ENCODE measurements at places on chromosomes 7 and 10.
A peak's percentile ranks its signal among the peaks of the same experiment; 100 is the strongest.

- DNase-seq = no peak
Observed at GRCh38 chr7:91407942-91408341, 143.7 kb downstream of the FZD1 start.

GRCh38 chr10:110858297-110858934 lies 13.3 kb upstream of the PDCD4 start:
- DNase-seq = no peak

DNA sequence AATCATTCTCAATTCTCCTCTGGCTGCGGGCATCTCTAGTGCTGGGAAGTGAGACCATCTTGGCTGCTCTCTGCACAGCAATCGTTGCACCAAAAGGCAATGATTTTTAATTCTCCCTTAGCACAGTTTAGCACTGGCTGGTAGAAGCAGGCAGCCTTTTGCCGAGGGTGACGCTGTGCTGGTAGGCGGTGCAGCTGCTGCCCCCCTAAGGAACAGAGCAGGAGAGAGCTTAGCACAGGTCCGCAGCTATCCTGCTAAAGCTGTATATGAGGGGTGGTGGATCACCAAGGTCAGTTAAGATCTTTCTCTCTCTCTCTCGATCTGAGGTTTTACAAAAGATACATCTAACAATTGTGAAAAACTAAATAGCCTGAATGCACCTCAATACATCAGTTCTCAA lies 390.1 kb downstream of the GATA3 start:
- peak; percentile 19 for DNase-seq

DNA sequence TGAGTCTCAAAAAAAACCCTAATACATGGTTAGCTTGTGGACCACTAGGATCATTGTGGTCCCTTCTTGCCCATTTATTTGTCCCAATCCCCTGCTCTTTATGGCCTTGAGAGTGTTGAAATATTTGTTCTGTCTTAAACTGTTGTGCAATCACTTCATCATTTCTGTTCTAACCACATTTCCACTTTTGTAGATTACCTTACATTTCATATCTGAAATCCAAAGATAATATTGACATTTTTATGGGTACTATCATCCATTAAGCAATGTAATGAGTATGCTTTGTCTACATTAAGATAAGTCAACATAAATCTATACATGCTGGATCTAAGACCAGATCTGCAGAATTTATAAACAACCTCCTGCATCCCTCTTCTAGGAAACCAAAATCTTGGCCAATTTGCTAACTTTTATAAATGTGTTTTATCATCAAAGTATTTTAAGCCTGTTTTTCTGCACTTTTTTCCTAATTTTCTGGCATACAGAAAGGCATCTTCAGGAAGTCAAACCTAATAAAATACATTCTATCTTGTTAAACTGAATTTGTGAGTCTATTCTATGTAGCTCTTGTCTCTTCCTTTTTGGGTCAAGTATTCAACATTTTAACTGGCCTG lies 359.4 kb upstream of the CELF2 start:
- DNase-seq = no peak

DNA sequence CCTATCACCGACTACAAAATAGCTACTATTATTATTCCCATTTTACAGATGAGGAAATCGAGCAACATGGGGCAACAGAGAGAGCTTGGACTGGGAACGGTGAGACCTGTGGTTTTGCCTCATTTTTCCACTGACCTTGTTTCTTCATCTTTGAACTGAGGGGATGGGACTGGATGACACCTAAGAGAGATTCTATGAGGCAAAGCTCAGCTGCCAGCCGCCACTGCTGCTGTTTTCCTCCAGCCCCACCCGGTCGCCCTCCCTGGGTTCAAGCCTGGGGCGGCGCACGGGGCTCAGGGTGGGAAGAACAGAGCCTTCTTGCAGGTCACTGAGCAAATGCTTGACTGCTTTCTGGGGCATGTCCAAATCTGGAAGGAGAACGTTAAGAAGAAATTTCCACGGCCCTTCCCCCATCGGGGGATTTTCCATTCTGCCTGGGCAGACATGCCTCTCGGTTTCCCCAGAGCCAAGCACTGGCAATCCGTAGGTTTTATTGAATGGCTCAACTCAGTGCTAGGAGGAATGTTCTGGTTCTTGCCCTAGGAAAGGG lies 12.3 kb downstream of the DDIT4 start:
- no peak for DNase-seq

GRCh38 chr10:126392068-126392467 lies 3.8 kb upstream of the ADAM12 start:
- no peak for DNase-seq

- no peak for DNase-seq
Observed at GRCh38 chr10:27072436-27073114, 27.7 kb downstream of the ANKRD26 start.

DNA sequence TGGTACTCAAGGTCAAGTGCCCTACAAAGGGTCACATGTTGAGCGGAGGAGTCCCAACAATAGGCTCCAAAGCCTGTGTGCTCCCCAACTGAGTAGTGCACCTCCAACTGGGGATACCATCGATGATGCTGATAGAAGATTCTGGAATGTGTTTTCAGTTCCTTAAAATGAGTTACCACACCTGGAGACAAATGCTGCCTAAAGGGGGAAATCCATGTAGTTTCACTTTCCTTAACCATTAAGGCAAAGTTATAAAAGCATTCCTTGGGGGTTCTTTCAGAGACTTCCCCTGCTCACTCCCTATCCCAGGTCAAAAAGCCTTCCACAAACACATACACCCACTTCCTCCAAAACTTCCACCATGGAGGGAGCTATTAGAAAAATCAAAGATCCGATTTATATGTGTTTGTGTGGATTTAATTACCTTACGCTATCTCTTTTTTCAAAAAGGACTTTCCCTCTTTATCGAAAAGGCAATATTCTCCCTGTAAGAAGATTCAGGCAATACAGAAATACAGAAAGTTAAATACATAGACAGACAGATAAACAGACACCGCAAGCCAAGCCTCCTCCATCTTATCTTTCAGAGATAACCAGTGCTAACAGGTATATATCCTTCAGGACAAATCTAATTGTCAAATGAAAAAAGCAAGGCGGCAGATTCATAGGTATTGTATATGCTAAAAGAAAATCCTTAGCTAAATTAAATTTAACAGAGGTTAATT lies 135.9 kb upstream of the ASAH2 start:
- DNase-seq = no peak

DNA sequence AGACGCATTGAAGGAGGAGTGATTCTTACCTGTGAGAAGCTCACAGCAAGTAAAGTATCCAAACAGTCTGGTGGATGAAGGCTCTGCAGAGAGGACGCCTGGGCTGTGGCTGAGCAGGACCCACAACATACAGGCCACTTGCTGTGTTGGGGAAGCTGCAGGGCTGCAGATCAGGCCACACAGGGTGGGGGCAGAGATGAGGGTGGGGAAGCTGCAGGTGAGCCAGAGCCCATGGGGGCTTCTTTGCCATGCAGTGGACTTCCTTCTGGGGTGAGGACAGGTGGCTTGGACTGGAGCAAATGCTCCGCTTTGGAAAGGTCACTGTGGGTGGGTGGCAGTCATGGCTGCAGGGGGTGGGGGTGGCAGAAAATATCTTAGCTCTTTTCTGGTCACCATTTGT lies 214.8 kb downstream of the GLRX3 start:
- no peak for DNase-seq

DNA sequence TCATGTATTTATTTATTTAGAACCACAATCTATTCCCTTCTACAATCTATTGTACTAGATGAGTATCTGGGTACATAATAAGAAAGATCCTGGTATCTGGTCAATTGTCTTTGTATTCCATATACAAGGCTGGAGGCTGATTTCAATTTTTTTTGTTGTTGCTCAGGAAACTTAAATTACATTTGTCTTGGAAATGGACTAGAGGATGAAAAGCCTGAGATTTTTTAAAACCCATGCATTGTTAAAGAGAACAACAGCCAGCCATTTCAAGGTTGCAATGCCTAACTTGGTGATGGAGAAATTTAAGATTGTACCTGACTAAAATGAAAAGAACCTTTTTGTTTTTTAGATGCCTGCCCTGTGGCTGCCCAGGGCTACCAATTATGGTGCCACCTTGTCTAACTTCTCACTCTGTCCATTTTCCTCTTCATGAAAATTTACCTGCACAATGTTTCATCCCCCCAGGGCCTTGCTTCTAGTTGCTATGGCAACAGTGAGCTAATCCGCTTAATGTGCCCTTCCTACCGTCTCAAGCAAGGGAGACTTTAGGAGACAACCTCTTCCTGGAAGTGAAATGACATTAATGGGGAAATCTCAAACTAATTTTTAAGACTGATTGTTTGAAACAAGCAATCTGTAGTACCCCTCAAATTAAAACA lies 203.7 kb upstream of the PHYHIPL start:
- no peak for DNase-seq

DNA sequence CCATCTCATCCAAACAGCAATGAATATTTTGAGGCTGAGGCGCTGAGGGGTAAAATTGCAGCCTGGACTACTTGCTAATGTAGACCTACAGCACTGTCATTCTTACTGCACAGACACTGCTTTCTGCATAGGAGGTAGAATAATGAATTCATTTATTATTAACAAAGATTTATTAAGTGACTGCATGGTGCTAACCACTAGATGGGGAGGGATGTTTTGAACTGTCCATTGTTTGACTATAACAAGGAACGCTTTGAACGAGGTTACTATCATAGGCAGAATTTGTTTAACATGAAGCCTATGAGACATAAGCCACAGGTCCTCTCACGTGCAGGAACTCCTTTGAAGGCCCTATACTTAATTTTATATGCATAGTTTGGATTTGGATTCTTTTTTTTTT lies 143.8 kb downstream of the CFTR start:
- no peak for DNase-seq

GRCh38 chr7:82605247-82605864 lies 161.8 kb upstream of the CACNA2D1 start:
- DNase-seq = no peak

DNA sequence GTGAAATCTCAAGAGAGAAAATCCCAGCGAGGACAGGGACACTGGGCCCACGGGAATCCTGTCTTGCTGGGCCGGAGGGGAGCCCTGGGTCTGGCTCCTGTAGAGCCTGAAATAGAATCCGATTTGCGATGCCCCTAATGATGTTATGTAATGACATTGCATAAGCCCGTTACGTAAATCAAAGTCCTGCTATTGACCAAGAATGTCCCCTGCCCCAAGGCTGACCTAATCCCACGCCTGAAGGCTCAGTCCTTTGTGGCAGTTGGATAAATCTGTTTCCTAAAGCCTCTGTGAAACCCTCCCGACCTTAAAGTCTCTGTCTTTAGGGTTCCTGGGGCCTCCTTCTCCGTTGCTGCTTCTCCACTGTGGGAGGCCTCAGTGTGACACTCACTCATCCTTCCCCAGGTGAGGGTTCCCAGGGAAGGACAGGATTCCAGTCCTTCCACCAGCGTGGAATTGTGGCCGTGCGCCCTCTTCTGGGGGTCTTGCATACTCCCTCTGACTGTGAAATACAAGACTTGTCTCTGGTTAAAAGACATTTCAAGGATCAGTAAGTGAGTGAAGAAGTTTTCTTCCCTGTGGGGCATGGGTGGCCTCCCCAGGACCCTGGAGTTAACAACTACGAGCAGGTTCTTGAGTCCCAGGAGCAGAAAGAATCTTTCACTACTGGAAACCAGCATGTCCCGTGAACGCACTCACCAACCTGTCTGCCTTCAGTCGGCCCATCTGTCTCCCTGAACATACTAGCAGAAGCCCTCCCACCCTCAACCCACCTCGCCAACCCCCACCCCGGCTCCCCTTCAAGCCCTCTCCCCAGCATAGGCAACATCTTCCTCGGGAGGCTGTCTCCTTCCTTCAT lies 19.8 kb downstream of the ZNF467 start:
- no peak for DNase-seq

DNA sequence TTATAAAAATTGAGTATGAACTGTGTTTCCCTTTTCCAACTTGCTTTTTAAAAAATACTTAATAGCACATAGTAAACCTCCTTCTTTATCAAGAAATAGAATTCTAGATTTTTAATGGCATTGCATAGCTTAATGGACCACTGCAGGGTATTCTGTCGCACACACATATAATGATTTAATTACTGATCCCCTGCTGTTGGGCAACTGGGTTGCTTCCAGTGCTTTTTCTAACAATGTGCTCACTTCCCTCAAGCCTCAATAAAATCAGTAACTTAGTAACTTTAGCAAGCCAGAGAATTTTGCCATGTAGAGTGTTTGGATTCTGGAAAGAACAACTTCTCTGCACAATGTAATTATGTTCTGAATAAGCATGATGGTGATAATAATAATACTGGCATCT lies 49.1 kb upstream of the PDLIM1 start:
- DNase-seq = no peak

GRCh38 chr10:89580243-89580642 lies 44.8 kb upstream of the SLC16A12 start:
- DNase-seq = no peak

DNA sequence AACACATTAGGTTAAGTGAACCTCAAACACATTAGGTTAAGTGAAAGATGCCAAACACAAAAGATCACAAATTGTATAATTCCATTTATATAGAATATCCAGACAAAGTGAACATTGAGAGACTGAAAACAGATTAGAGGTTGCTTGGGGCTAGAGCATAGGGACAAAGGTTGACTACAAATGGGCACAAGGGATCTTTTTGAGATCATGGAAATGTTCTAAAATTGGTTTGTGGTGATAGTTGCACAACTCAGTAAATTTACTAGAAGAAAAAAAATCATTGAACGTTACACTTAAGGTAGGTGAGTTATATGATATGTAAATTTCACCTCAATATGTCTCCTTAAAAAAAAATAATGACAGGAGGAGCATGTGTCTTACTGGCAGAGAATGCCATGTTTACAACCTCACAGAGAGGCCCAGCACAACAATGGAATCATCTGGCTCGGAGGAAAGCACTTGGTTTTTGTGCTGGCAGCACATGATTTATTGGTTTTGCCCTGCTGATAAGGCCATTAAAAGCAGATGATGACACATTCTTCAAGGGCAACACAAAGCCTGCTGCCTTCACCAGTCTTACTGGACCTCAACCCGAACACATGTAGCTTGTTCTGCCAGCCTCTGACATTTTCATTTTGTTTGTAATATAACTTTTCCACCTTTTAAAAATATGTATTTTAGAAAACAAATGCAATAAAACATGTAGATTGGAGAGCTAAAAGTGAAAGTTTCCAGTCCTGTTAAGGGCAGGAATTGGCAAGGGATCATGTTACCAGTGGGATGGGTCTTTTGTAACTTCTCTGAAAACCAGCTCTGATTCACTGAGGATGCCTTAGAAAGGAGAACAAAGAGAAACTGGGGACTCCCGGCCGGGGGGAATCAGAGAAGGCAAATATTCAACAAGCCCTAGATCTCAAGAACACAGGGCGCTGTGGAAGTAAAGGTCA lies 11.9 kb upstream of the LMOD2 start:
- no peak for DNase-seq

GRCh38 chr7:157861031-157861491 lies 524.3 kb downstream of the DNAJB6 start:
- no peak for DNase-seq

GRCh38 chr7:67916571-67917436 lies 920.2 kb downstream of the TYW1 start:
- no peak for DNase-seq

All from stimulated activated CD8-positive, alpha-beta memory T cell treated with anti-CD3 and anti-CD28 coated beads, Interleukin-4, amount 100 ng/mL, for 1 hour (primary cell).